ENCODE measurements at places on chromosomes 1 and 21. TPM values are rescaled to one million over a fixed set of nuclear protein-coding genes. Genes with fewer than 3 reads are reported as not detected.

DNA sequence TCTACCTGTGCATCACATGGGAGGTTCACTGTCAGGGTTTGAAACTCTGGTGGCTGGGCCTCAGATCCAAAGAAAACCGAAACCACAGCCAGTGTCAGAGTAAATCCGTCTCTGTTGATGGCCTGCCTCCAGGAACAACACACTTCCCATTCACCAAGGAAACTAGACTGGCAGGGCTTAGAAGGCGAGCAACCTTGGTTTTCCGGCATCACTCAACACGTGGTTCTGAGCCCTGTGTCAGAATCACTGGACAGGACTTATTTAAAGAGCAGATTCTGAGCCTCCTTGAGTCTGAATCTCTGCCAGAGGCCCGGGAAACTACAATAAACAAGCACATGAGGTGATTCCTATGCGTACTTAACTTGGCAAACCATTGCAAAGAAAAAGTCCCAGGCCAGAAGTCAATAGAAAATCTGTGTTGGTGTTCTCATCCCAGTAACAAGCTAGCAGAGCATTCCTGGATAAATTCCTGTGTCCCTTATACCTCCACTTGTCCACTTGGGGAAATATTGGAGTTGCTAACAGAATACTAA lies 70.0 kb downstream of the KCTD3 start:
- peak; percentile 22 for DNase-seq

DNA sequence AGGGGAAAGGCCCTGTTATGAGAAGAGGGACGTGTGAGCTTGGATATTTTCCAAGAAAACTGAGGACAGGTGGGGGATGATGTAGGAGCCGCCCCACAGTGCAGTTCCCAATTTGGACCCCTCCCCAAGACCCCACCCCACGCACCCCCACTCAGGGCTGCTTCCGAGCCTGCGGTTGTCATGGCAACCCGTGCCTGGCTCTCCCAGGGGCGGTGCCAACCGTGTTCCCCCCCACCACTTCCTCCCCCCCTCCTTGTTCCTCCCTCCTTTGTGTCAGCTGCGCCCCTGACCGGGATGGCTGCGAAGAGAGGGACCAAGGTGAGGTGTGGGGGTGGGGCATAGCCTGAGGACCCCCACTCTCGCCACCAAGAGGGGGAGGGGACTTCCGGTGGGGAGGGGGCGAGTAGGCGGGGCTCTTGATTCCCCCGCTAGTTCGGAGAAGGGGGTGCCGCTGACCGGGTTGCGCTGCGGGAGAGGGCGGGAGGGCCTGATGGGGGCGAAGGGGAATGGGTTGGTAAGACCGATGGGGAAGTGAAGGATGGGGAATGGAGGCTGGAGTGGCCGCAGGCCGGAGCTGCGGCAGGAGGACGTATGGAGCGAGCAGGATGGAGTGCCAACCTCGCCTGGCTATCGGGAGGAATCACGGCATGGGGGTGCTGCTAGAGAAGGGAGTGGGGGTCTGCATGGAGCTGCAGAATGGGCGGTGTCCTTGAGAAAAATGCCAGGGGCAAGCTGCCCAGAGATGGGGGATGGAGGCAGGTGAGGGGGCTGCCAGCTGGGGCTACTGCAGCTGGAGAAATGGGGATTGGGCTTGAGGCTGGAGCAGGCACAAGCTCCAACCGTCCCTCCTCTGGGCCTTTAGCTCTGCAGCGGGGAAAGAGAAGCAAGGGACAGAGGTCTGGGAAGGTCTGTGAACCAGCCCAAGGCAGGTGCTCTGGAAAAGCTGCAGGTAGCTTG lies 953 bp downstream of the TRIM46 start:
- DNase-seq, result no peak

GRCh38 chr1:46026531-46026930 lies 105.9 kb downstream of the PIK3R3 start:
- DNase-seq, result no peak

DNA sequence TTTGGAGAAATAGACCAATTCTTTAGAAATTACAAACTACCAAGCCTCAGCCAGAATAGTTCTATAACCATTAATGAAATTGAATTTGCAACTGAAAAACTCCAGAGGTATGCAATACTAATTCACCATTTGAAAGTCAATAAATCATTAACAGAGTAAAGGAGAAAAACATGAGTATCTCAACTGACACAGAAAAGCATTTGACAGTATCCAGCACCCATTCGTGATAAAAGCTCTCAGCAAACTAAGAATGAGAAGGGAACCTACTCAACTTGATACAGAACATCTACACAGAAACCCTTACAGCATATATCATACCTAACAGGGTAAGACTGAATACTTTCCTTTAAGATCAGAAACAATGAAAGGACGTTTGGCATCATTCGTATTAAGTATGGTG lies 54.3 kb downstream of the ST6GALNAC5 start:
- no peak for DNase-seq

DNA sequence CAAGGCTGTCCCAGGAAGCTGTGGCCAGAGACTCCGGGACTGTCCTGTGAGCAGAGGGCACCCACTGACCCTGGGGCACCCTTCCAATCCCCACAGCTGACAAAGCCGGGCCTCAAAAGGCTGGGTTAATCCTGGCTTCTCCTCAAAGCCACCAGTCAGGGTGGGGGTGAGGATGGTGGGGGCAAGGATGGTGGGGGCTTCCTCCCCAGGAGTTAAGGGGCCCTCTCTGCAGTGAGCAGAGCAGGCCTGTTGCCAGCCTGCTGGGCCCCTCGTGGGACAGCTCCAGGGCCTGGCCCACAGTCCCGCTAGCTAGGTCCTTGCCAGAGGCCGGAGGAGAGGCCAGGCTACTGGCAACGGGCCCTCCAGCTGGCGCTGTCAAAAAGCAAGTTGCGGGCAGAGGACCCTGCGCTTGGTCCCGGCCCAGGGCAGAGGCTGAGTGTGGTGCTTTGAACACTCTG lies 37.9 kb upstream of the CCDC27 start:
- no peak for DNase-seq

- peak; percentile 32 for DNase-seq
Observed at GRCh38 chr21:44911384-44912157, 9.1 kb downstream of the ITGB2 start.

DNA sequence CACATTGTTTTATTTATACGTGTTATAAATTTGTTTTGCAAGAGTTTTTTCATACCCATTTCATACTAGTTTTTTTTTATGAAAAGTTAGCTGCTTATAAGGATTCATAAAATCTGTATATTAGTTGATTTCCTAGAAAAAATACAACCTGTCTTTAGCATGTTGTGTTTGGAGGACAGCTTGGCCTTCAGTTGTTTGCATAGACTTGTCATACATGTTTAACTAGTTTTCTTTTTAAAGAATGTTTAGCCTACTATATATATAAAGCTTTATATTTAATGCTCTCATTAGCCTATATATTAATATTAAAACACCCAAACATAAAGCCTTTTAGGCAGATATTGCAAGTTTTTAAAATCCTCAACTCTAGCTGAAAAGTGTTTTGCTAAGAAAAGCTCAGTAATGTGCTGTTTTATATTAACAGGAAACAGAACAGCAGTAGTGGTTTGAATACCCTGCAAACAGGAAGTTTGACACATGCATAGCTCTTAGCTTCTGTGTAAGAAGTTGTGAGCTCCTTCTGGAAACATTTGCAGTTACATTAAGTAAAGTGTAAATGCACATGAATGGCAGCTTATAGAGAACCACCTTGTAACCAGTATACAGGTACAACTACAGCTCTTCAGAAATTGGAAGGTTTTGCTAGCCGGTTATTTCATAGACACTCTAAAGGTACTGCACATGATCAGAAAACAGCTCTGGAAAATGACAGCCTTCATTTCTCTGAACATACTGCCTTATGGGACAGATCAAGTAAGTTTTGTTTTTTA lies at the start of gene PRKACB:
TSS of gene PRKACB (plus strand) at position 476 of the 770 bp plus-strand sequence. CDS start at position 567, 91 bp downstream.
- DNase-seq, result peak; percentile 72

- DNase-seq, result no peak
Observed at GRCh38 chr1:181095763-181096184, 7.3 kb downstream of the IER5 start.

GRCh38 chr1:61121631-61122030 lies 39.3 kb downstream of the NFIA start:
- DNase-seq, result no peak

DNA sequence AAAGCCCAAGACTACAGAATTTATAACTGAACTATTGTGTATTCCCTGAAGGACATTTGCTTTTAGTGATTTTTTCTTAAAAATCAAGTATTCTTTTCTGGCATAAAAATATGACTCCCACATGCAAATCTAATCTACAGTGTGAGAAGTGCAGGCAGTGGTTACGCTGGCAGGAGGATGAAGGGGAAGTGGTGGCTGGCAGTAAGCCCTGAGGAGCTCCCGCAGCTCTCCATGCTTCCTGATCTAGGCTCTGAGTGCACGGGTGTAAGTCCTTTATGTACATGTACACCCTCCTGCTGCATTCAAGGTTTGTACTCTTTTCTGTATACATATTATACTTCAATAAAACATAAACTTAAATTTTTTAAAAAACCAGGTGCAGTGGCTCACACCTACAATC lies 67.5 kb upstream of the PRDX6 start:
- DNase-seq, result no peak

DNA sequence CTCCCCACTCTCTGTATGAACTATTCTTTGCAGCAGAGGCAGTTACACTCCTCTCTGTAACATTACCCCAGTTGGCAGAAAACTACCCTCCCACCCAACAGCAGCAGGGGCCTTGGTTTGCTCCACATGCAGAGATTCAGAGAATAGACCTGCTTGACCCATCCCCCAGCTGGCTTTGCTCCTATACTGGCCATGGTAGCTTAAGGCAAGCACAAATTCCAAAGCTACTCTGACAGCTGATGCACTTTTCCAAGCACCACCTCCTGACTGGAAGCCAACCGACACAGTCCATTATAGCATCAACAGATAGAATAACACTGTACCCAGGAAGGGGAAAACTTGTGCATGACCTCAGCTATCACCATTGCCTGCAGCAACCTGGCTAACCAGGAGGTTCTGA lies 846.5 kb upstream of the NCAM2 start:
- no peak for DNase-seq

GRCh38 chr21:42330380-42331371 lies 15.5 kb upstream of the TFF3 start:
- no peak for DNase-seq

DNA sequence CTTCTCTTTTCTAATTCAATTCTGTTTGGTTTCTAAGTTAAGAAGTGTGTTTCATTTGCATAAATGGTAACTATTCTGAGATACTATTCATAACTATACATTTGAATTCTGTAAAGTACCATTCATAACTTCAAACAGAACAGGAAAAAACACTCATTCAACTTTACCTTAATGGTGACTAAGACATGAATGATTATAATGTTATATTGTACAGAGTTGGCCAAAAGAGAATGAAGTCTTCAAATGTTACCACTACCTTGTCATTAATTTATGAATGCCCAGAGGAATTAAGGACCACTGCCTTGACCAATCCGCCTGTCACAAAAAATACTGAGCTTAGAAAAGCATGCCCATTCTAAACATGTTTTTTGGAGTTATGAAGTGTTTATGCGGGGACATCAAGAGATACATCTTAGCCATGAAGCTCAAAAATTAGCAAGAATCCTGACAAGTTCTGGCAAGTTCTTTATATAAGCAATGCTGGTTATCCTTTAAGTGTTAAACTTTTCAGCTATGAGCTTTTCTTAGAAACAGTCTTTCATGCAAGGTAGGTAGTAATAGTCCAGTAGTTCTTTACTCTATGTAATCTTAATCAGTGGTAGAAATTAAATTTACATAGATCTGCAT lies 7.9 kb downstream of the WASF2 start:
- peak; percentile 68 for DNase-seq

DNA sequence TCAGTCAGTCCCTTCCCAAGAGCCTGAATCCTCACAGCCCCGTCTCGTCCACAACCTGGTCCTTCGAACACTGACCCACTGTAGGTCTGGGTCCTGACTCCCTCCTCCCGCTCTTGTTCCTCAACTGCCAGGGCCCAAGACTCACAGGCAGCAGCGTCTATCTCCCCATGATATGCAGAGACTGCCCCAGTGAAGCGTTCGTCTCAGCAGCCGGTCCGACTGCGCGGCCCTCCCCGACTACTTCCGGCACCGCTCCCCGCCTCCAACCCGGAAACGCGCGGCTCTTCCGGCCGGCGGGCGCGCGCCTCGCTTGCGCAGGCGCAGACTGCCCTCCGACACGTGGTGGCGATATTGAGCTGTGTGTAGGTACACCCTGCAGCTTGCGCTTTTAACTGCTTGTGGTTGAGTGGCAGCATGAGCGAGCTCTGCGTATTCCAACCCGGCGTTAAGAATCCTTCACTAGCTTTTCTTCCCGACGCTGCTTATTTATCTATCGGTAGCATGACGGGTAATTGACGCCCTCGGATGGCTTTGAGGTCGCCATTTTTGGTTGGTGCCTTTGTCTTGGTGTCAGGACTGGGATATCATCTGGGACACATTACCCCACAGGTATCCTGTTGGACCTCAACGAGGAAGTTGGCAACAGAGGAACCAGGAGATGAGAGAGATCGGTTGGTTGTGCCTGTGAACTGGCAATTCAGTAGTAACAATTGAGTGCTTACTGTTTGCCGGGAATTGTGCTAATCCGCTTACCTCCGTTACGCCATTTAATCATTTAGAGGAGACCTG lies at the start of gene TAF12:
TSS of gene TAF12 (minus strand) at position 221 of the 789 bp plus-strand sequence. CDS start 20,986 bp downstream, outside the sequence.
- DNase-seq, result peak; percentile 91

DNA sequence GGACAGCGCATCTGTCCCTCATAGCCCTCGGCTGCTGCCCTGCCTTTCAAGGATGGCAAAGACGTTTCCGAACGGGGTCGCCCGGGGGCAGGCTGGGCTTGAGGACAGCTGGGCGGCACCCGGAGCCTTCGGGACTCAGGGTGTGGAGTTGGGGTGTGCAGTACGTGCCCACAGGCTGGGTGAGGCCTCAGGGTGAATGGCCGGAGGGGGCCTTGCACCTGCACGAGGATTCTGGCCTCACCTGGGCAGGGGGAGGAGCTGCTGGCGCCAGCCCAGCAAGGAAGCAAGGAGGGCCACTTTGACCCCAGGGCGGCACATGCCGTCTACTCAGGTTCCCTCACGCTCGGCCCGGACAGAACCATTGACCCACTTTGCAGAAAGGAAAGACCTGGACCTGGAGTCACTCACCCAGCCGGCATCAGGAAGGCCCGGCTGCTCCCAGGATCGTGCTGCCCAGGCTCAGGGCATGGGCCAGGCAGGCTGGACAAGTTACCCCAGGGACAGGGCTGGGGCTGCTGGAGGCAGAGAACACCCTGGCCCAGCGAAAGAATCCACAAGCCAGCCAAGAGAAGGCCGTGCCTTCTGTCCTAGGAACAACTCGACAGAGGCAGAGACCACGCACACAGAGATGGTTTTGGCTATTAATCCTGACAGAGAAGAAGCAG lies 65.1 kb upstream of the TTC34 start:
- DNase-seq, result no peak

- no peak for DNase-seq
Observed at GRCh38 chr1:25255706-25256577, 8.7 kb upstream of the RSRP1 start.

- DNase-seq, result no peak
Observed at GRCh38 chr21:42025376-42026081, 15.4 kb upstream of the ZBTB21 start.

GRCh38 chr1:223338811-223339746 lies 24.9 kb downstream of the SUSD4 start:
- DNase-seq, result no peak

The EFNA1 gene
- 31.9 TPM for total RNA-seq

The LRRC38 gene
- total RNA-seq, result not detected

The TDRKH gene
- total RNA-seq, result 9.1 TPM

The USH2A gene
- not detected for total RNA-seq

The SELP gene
- total RNA-seq, result not detected

The CFAP107 gene
- total RNA-seq, result not detected

The NBPF6 gene
- total RNA-seq, result not detected

The NLRP3 gene
- under 0.01 TPM for total RNA-seq

The SPATA46 gene
- not detected for total RNA-seq

The KCND3 gene
- under 0.01 TPM for total RNA-seq

The RBM8A gene
- 230 TPM for total RNA-seq

The ARMH1 gene
- not detected for total RNA-seq

The NPL gene
- total RNA-seq, result 2.4 TPM

All from bronchial epithelial cell (primary cell).